Activated naive CD8-positive, alpha-beta T cell treated with anti-CD3 and anti-CD28 coated beads for 36 hours (primary cell): ENCODE measurements at places on chromosomes 4 and X. TPM values are rescaled to one million over a fixed set of nuclear protein-coding genes. Genes with fewer than 3 reads are reported as not detected.
A peak's percentile ranks its signal among the peaks of the same experiment; 100 is the strongest.

Gene MAGEB2
- total RNA-seq = not detected

Gene PPP1R2C
- not detected for total RNA-seq

Gene CETN2
- 11.0 TPM for total RNA-seq

Gene SSX4B
- not detected for total RNA-seq

Gene HAUS7
- 66.4 TPM for total RNA-seq

Gene LANCL3
- total RNA-seq = 0.04 TPM

GRCh38 chr4:184464759-184465454 is 9.4 kb downstream of the IRF2 start:
- DNase-seq = no peak

GRCh38 chr4:51842167-51842553 is 793 bp upstream of the DCUN1D4 start:
- peak; percentile 1 for DNase-seq

GRCh38 chrX:136266828-136267227 is 15.6 kb upstream of the MAP7D3 start:
- DNase-seq = no peak

DNA sequence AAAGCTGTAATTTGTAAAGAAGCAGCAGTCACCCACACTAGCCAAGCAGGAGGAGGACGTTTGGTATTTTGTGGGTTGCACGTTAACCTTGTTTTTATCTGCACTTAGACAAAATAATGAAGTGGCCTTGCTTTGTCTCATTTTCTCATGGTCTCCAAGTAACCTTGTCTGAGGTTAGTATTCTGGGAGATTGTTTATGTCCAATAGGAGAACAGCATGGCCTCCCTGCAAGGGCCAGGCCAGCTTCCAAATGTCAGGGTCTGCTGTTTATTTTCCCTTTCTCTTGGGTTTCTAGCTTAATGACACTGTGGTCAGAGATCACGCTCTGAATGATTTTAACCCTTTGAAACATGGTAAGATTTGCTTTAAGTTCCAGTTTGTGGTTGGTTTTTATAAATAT is 29.9 kb downstream of the PNMA6E start:
- no peak for DNase-seq

DNA sequence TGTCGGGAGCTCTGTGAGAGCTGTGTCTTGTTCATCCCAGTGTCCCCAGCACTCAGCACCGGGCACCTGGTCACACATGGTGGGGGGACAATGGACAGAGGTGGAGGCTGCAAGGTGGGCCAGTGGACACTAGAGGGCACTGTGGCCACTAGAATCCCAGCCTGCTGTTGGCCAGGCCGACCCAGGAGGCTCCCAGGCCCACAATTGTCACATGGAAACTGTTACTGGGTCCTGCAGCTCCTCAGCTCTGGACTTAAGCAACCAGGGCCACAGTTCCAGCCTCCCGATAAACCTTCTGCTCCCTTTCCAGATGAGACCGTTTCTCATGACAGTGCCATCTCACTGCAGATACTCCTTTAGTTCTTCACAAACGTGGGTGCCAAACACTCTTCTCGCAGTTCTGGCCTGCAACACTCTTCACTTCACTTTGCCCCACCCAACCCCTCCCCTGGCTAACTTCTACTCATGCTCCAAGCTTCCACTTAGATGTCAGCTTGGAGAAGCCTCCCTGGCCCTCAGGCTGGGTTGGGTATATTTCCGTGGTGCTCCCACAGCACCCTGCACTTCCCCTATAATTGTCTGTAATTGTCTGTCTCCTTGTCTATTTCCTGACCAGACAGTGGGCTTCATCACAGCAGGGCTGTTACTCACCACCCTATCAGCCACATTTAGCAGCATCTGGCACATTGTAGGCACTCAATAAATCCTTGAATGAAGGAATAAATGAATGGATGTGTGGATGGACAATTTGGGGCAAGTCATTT is 3.5 kb upstream of the IQSEC2 start:
- peak; percentile 33 for DNase-seq

DNA sequence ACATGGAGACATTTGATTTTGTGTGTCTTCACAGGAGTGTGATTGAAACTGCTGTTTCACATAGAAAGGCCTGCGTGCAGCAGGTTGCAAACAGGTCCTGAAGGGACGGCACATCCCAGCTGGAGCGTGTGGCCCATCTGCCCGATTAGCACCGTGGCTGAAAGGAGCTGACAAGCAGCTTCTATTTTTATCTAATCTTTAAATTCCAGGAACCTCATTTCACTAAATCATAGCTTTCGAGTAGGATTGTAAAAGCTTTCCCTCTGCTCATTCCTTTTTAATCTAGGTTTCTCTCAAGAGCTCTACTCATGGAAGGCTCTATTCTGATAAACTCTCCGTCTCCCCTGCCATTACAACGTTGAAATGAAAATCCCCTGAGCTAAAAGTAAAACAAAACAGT is 106.8 kb downstream of the FSTL5 start:
- DNase-seq = no peak

DNA sequence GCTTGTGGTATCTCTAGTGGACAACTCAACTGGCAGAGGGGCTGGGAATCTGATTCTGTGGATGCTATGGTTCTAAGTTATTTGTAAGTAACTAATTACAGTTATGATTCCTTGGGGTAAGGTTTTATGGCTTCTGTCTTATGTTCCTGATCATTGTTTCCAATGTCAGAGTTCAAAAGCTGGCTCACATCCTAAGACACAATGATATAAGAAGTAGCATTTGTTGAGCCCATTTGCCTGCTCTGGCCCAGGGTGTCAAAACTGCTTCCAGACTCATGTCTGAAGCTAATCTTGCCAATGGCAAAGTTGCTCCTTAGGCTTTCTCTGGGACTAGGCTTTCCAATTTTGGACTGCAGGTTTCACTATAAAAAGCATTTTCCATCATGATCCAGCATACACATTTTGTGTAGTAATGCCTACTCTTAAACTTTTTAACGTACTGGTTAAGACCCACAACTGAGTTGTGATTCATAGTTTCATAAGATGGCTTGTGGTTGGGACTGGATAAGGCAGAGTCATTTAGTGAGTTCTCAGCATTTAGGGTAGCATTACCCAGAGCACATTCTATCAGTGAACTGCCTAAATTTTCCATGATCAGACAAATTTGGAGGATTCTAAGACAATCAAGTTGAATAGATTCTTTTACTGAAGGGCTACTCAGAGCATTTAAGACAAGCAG is 50.0 kb downstream of the CCNI start:
- no peak for DNase-seq

GRCh38 chr4:2750719-2751605 is 5.2 kb downstream of the TNIP2 start:
- no peak for DNase-seq

- no peak for DNase-seq
Observed at GRCh38 chrX:123173833-123174232, 10.2 kb upstream of the GRIA3 start.

DNA sequence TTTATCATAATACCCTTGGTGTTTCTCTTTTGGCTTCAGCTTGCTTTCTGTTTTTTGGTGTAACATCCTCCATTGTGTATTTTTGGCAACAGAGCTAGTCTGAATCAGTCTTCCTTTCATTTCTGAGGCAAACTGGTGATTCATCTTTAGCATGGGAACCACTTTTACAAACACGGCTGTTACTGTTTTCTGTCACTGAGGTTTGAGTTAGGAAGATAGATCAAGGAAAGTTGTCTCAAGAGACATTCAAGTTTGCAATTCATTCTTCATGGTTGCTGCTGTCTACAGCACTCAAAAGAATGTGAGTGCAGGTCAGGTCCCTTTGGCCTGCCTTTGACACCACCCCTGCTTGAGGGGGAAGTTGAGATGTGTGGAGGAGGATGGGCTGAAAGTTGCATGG is 36.3 kb downstream of the IL21 start:
- no peak for DNase-seq

DNA sequence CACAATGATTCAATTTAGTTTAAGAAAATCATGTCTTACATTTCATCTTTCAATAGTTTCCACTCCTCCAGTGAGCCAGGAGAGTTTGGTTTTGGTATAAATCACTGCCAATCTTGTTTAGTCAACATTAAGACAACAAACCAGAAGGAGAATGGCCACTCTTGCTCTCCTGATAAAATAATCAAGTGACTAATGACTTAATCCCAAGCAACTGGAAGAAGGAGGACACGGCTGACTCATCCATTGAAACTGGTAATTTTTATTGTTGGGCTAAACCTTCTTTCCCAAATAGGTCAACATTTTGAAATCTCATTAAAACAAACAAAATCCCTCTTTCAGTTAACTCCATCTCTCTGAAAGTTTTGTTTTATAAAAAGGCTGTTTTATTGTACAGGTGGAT is 230.2 kb downstream of the CLCN4 start:
- DNase-seq = no peak
